Lung (tissue), 17 donors: ENCODE measurements at places on chromosomes 3 and 15. TPM values are rescaled to one million over a fixed set of nuclear protein-coding genes. Genes with fewer than 3 reads are reported as not detected.

DNA sequence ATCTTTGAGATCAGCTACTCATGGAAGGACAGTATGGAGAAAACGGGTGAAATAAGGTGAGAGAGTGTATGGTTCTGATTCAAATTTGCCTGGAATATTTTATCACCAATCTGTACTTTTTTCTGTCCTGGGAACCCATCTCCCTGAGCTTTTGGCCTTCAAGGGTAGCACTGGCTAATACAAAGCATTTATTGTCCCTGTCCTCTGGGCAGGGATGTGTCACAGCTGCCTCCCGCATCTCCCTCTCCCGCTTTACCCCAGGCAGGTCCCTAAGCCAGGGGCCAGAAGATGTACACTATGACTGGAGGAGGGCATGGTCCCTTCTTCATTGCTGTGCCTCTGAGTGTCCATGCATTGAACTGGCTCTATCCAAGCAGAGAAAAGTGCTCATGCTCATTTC lies 201.7 kb upstream of the CHRNA7 start:
- no peak overlapping the region for H3K4me3 ChIP-seq
- no peak overlapping the region for H3K27ac ChIP-seq
- DNase-seq = no peak

DNA sequence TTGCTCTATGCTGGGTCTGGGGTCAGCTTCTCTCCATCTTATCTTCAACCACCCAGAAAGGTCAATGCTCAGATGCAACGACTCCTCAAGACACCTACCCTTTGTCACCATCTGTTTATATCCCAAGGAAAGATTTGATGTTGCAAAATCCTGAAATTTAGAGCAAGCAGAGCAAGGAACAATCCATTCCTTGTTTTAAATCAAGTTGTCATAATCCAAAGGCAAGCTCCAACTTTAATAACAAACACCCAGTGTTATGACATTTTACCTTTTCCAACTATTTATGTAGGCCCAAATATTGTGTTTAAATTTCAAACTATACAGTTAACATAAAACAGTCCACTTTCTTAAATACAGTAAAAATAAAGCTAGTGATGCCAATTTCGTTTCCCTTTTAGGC lies 116.5 kb upstream of the LRIG1 start:
- H3K4me3 ChIP-seq = no peak overlapping the region
- no peaks in the 10 kb centered on the region for H3K4me1 ChIP-seq
- no peak overlapping the region for H3K27ac ChIP-seq
- no peaks in the 10 kb centered on the region for H3K27me3 ChIP-seq
- DNase-seq = no peak

DMXL2 gene
- total RNA-seq = 49.4 TPM

GRCh38 chr15:73392025-73392424 lies 23.3 kb upstream of the HCN4 start:
- H3K36me3 ChIP-seq = no peaks in the 10 kb centered on the region
- no peak for DNase-seq
- no peak overlapping the region for H3K4me3 ChIP-seq
- H3K27ac ChIP-seq = no peak overlapping the region
- no peaks in the 10 kb centered on the region for H3K27me3 ChIP-seq

DNA sequence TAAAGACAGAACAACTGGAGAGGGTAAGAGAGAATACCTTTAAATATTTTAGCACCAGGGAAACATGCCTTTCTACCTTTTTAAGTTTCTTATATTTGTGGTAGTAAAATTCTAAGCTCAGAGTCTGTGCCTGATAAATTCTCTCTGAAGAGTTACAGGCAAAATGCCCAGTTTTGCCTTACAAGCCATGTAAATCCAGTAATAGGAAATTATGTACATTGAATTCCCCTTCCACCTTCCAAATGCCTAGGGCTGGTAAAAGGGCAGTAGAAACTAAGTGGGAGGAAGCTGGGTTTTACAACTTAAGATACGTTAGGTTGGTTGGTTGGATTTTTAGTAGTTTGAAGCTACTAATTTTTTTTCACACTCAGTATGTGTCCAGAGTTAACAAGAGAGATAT lies 43.1 kb upstream of the TP63 start:
- no peak overlapping the region for H3K27ac ChIP-seq
- no peaks in the 10 kb centered on the region for H3K4me1 ChIP-seq
- no peak for DNase-seq
- no peak overlapping the region for H3K4me3 ChIP-seq
- H3K27me3 ChIP-seq = no peaks in the 10 kb centered on the region

MYNN gene
- 32.1 TPM for total RNA-seq

TM6SF1 gene
- total RNA-seq = 4.3 TPM

VIPR1 gene
- total RNA-seq = 24.8 TPM

GRCh38 chr3:144104679-144105078 lies 133.1 kb downstream of the DIPK2A start:
- H3K27me3 ChIP-seq = no peaks in the 10 kb centered on the region
- H3K4me1 ChIP-seq = peaks cover 4% of the 10 kb centered on the region

PEX5L gene
- total RNA-seq = 0.15 TPM

MME gene
- 9.2 TPM for total RNA-seq

- H3K4me1 ChIP-seq = no peaks in the 10 kb centered on the region
- no peak overlapping the region for H3K27ac ChIP-seq
- H3K4me3 ChIP-seq = no peak overlapping the region
These were observed 122.0 kb upstream of the ONECUT1 start for GRCh38 chr15:52912172-52912571.

DNA sequence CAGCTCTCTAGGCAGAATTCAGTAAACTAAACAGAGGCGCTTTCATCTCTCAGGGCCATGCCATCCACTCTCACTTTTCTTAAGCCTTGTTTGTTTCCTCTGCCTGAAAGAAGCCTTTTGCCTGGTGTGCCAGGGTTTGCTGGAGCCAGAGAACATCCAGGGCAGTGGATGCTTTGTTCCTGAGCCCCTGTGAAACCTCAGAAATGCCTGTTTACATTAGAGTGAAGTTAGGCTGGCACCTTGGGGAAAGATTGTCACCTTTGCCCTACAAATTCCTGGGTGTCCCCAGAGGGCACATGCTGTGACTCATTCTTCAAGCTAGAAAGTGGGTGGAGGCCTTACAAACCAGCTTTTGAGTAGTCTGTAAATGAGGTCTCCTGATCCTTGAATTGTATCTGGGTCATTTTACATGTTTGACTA lies 10.7 kb upstream of the TRAK1 start:
- H3K4me1 ChIP-seq = peaks cover 12% of the 10 kb centered on the region
- H3K4me3 ChIP-seq = no peak overlapping the region
- peak overlapping the region; percentile 89 for H3K27ac ChIP-seq
- DNase-seq = no peak
- H3K36me3 ChIP-seq = no peaks in the 10 kb centered on the region
- H3K27me3 ChIP-seq = no peaks in the 10 kb centered on the region

DNA sequence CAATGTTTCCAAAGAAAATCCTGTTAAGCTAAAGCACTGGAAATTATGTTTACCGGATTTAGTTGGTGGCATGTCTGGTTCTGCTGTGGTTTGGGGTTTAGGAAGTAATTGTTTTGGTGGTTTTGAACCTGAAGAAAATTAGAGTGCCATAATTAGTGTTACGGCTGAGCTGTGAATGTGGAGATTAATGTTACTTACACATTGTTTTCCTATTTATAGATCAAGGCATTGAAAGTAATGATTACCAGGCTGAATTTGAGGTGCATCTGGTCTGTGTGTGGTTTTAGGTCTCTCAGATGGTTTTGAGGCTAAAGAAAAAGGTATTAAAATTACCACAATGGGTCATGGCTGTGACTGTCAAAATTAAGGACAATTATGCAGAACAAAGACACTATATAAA lies 128.9 kb downstream of the TFG start:
- H3K27me3 ChIP-seq = no peaks in the 10 kb centered on the region
- H3K27ac ChIP-seq = no peak overlapping the region
- H3K36me3 ChIP-seq = peaks cover 4% of the 10 kb centered on the region
